Cerebellar nuclear complex (tissue), 1 donor: ENCODE measurements at places on chromosomes 6 and 20.

GRCh38 chr6:20538907-20539306 lies 4.7 kb downstream of the CDKAL1 start:
- DNase-seq: no peak

DNA sequence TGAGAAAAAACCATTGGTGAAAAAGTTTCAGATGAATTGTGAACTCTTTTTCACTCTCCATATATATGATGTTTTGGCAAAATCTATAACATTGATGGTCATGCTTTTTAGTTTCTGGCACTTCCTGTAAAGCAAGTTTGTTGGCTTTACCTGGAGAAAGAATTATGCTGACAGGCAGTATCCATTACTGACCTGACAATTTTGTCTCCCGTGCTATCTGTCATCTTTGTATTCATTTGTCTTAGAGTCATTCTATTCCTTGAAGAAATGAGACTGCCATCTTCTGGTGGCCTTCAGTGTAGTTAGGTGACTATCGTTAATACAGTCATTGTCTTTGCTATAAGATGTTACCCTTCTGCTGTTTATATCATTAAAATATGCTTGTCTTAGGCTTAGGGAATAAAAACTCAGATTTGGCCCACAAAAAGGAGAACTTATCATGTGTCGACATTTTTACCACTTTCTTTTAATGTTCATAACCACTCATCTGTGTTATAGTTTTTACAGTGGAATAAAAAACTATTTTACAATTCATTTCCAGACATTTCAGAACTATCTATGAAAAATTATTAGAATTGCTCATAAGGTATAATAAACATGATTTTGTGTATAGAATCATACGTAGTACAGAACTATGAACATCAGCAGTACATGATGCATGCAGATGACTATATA lies 707.0 kb downstream of the EPM2A start:
- no peak for DNase-seq

DNA sequence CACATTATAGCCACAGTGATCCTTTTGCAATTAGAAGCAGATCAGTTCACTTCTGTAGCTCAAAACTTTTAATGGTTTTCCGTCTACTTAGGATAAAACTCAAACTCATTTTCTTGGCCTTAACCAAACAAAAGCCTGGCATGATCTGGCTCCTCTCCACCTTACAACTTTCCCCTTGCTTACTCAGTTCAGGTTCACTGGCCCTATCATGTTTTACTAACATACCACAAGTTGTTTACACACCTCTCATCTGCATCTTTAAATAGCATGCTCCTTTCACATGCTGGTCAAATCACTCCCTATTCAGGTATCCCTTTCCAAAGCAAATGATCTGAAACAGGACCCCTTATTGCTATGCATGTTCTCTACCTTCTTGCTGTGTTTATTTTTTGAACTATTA lies 191.4 kb upstream of the FAM83B start:
- DNase-seq: no peak

DNA sequence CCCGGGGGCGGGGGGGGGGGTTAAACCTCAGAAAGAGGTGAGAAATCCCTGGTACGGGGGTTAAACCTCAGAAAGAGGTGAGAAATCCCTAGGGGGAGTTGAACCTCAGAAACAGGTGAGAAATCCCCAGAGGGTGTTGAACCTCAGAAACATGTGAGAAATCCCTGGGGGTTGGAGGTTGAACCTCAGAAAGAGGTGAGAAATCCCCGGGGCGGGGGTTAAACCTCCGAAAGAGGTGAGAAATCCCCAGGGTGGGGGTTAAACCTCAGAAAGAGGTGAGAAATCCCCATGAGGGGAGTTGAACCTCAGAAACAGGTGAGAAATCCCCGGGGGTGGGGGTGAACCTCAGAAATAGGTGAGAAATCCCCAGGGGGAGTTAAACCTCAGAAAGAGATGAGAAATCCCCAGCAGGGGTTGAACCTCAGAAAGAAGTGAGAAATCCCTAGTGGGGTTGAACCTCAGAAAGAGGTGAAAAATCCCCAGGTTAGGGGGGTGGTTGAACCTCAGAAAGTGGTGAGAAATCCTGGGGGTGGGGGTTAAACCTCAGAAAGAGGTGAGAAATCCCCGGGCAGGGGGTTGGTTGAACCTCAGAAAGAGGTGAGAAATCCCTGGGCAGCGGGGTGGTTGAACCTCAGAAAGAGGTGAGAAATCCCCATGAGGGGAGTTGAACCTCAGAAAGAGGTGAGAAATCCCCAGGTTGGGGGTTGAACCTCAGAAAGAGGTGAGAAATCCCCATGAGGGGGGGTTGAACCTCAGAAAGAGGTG lies 87.4 kb downstream of the PLG start:
- no peak for DNase-seq

- DNase-seq: no peak
Measured at GRCh38 chr6:129890701-129891100, 29.6 kb upstream of the TMEM244 start.

DNA sequence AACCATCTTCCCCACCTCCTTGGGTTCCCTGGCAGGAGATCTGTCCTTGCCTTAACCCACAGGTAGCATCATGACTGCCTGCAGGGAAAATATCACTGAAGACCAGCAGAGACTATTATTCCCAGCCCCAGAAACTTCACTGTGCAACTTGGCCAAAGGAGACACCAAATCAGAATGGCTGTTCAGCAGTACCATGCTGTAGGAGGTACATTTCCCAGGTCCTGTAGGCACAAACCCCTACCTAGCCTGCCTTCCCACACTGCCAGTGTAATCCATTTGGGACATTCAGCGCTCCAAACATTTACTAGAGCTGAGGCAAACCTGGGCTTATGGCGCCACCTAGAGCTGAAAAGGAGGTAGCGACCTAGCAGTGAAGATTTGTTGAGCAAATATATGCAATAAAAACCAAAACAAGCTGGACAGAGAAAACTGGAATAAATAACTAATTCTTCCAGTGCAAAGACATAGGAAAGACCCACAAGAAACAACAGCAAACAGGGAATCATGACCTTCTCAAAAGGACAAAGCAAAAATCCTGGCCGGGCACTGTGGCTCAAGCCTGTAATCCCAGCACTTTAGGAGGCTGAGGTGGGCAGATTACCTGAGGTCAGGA lies 60.3 kb downstream of the VTA1 start:
- no peak for DNase-seq

GRCh38 chr20:25601659-25602058 lies 16.3 kb upstream of the NINL start:
- no peak for DNase-seq

- DNase-seq: no peak
Measured at GRCh38 chr20:15107931-15108330, 770.5 kb upstream of the FLRT3 start.

- no peak for DNase-seq
Measured at GRCh38 chr6:148885136-148885865, 138.5 kb downstream of the UST start.

DNA sequence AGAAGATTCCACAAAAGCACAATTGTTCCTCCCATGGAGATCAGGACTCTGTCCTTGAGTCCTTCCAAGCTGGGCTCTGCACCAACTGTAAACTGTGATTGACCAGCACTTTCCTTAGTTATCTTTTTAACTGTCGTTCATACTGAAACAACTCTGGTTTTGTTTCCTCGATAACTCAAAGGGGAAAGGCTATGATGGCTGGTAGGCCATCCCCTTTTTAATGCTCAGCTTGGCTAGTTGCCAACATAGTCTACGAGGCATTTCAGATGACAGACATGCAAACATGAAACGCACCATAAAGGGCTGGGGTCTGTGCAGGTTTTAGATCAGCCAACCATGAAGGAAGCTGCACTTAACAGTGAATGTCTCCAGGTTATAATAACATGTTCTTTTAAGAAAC lies 497.1 kb upstream of the ARID1B start:
- DNase-seq: no peak

- DNase-seq: no peak
Measured at GRCh38 chr6:114431641-114432040, 88.8 kb upstream of the HS3ST5 start.

GRCh38 chr6:44672841-44673240 lies 285.3 kb downstream of the CDC5L start:
- no peak for DNase-seq

DNA sequence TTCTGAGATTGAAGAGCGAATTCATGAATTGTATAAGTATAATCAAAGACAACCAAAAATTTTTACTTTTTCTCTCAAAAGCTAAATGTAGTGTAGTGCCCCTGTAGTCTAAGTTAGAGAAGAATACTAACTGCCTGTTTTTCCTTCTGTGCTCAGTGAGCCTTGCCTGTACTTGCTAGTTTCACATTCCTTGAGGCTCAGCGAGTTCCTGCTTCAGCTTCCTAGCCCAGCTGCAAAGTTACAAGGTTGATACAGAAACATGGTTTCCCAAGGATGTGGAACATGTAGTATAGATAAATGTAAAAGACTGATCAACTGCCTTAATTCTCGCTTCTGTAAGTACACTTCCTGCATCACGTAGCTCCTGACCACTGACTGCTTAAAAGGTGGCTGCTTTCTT lies 33.1 kb upstream of the SEC63 start:
- no peak for DNase-seq

DNA sequence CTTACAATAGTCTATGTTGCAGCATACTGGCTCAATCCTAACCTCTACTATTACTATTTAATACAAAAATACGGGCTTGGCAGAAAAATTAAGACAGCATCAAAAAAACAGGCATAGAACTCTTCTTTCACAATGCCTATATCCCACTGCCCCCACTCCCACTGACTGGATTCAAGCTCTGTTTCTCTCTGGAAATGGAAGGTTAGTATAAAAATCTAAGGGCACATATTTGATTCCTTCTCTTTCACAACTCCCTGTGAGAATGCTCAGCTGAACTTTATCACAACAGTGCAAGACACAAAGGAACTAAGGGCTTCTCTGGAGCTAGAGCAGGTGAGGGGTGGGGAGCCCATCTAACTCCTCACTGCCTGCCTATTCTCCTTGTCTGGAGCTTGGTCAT lies 258.4 kb upstream of the FAM83B start:
- no peak for DNase-seq

DNA sequence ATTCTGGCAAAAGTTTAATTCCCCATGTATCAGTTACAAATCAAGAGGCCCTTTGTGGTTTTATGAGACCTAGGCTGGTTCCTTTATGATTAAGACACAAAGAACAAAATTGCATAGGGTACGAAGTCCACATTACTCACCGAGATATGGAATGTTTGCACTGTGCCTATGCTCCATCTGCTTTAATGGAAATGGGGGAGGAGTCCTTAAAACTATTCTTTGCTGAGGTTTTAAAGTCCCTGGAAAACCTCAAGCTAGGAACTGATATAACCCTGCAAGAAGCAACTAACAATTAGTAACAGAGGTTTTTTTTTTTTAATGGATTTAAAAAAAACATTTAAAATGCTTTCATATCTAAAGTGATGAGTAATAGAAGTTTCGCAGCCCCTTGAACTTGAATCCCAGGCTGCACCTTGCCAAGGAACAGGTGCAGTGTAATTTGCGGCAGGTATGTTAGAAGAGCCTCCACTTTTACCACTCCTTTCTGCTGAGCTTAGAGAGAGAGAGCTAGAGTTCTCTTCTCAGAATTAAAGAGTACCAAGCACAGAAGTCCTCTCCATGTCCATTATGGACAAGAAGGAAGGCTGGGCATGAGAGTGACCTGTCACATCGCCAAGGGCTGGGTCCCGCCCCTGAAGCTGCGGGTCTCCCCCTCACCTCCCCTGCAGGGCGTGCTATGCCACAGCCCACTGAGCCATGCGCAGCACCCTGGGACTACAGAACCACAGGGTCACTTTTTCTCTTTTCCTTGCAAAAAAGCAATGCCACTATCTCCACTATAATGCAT lies 2.3 kb downstream of the SERPINB1 start:
- no peak for DNase-seq

- no peak for DNase-seq
Measured at GRCh38 chr20:5061213-5061612, 58.5 kb downstream of the PCNA start.

DNA sequence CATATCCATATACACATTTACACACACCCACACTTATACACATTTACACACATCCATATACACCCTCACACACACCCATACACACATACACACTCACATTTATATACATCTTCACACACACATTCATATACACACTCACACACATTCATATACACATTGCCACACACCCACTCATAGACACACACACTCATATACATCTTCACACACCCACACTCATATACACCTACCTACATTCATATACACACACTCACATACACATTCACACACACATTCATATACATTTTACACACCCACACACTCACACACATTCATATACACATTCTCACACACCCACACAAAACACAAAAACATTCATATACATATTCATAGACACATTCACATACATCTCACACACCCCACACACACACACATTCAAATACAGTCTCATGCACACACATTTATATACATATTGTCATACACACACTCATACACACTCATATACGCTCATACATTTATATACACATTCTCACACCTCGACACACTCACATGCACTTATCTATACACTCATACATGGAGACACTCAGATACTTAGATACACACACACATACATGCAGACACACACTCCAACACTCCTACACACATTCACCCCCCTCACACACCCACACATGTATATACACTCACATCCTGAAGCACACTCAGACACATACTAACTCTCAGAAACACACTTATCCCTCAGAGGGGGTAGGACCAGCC lies 82.1 kb downstream of the MRPL14 start:
- DNase-seq: no peak

GRCh38 chr20:19807191-19807945 lies 49.3 kb downstream of the RIN2 start:
- DNase-seq: no peak

- no peak for DNase-seq
Measured at GRCh38 chr6:157325069-157325805, 1.9 kb upstream of the TMEM242 start.

DNA sequence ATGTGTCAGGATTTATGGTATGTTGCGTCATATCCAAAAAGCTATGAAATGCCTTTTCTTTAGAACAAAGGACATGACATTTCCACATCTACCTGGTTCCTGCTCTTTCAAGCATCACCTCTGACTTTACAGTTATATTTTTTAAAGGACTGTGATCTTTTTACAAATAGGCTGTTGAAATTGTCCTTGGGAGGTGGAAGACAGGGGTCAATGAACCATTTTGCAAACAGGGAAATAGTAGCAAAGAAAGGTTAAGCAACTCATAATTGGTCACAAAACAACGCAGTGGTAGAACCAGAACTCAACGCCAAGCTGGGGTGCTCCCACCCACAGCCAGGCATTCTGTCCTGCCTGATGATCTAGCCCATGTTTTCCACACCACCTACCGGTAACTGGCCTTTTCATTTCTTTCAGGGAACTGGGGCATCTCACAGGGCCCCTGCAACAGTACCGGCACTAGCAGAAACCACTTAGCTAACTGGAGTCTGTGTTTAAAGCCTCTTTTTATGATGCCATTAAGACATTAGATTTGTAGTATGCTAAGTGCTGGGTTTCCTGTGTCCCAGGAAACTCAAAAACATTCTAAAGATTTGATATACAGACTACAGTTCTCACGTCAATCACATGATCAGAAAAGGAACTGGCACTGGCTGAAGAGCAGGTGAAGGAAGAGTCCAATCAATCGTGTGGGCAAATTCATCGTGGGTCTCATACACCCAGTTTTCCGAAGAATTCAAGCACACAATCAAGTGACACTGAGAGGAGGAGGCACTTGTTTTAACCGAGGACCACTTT lies 13.9 kb downstream of the ZNF217 start:
- no peak for DNase-seq

- no peak for DNase-seq
Measured at GRCh38 chr6:37520926-37521325, 21.2 kb upstream of the CCDC167 start.
